ENCODE measurements at places on chromosomes 6 and 20.

DNA sequence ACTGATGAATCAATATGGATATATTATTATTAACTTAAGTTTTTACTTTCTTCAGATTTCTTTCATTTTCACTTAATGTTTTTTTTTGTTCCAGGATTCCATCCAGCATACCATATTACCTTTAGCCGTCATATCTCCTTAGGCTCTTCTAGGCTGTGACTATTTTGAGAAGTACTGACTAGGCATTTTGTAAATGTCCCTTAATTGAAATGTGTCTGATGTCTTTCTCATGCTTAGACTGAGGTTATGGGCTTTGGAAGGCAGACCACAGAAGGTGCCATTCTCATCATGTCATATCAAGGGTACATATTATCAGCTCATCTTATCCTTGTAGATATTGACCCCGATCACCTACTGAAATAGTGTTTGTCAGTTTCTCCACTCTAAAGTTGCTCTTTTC, 101.3 kb downstream of the FOXO3 start:
- no peak for DNase-seq

- DNase-seq = no peak
Measured at GRCh38 chr6:110548110-110548847, 71.9 kb upstream of the SLC22A16 start.

- DNase-seq = no peak
Measured at GRCh38 chr20:10543480-10543879, 108.4 kb downstream of the SLX4IP start.

GRCh38 chr6:13248053-13248452, 80.3 kb downstream of the TBC1D7 start:
- DNase-seq = no peak

GRCh38 chr20:48444249-48444648, 383.6 kb downstream of the PREX1 start:
- no peak for DNase-seq

DNA sequence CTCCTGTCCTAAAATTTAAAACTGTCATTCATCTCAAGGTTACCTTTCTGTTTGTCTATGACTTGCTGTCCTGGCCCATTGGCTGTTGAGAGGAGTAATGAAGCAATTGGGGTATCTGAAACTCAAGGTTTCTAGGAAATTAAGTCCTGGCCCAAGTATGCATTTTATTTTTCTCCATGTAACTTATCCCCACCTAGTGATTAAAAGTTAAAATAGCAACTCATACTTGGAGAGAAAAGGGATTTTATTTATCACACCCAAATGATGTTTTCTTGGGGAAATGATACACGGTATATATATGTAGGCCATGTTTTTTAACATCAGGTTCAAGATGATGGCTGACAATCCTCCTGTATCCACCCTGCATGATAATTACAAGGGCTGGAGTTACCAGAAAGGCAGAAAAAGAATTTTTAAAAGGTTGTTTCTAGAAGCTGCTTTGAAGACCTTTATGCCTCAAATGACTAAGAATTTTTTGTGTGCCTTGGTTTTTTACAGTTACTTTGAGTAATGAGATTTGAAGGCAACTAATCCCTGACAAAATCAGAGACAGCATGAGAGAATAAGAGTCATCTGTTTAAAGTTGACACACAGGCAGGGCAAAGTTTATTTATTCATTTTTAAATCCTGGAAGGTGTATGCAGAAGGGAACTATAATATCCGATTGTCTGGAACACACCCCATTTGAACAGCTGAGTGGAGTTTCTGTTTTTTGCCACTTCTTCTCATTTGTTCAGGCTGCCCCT, 28.9 kb upstream of the C6orf58 start:
- DNase-seq = no peak

GRCh38 chr6:144408161-144408560, 123.0 kb downstream of the UTRN start:
- peak; percentile 70 for DNase-seq

DNA sequence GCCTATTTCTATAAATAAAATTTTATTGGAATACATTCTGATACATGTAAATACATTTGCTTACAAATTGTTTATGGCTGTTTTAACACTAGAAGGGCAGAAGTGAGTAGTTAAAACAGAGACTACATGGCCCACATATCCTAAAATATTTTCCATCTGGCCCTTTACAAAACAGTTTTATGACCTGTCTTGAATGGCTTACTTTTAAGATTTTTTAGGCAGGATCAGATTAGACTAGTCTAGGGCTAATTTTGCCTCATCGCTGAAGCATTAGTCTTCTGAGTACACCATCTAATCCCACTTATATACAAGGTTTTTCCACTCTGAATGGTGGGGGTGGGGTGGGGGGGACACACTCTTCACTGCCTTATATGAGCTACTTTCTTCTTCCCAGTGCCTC, 27.1 kb downstream of the PLAGL1 start:
- no peak for DNase-seq

GRCh38 chr6:34465531-34466241, at the start of gene PACSIN1:
Gene PACSIN1, plus strand, starts transcription at chr6:34466076. Its CDS starts 60,230 bp downstream, at chr6:34526306.
- DNase-seq = peak; percentile 50

GRCh38 chr6:27149150-27149549, 98.4 kb upstream of the PRSS16 start:
- DNase-seq = peak; percentile 58

DNA sequence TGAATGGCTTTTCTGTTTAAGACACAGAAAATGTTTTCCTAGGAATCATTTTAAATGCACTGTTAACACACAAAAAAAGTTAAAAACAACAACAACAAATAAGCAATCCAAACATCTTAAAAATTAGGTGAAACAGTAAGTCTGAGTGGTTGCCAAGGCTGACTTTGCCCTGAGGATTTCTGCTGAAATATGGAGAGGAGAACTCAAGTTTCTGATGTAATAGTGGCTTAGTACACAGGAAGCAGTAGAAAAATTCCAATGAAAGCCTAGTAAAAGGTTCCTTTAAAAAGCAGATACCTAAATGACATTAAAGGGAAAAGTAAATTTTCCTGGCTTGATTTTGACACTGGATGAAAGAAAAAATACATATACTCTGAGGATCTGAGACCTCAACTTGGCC, 184.2 kb downstream of the EPM2A start:
- no peak for DNase-seq

DNA sequence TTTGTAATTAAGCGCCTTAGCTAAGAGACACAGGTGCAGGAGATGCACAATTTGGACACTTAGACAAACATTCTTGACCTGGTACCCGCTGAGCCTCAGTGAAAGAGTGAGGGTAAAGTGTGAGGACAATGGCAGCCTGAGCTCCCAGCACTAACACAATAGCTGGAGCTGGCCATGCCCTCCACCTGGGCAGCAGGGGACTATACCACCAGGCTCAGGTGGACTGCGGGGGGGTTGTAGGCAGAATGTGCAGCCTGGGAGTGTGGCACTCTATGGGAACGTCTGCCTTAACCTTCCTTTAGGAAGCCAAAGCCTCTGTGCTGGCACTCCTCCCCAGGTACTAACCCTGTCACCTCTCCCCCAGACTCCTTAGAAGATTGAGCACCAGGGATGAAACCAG, 23.6 kb downstream of the PRKN start:
- DNase-seq = no peak

DNA sequence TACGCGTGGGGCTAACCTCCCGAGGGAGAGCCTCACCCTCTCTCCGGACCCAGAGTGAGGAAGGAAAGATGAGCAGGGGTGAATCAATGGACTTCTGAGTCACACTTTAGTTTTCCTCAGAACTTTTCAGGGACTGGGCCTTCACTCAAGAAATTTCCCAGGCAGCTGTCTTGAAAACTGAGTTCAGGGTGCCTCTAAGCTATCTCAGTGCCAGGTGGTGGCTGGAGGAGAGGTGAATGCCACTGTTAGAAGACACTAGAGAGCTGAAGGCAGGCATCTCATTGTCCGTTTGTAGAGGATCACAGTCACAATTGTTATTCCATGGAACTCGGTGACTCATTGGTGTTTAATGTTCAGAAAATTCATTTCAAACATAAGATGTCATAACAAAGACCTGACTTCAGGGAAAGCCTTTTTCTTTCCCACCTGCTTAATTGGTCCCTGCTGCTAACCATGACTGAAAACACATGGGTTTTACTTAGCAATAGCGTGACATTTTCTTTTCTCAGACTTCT, 5.3 kb upstream of the SERPINB6 start:
- DNase-seq = no peak

GRCh38 chr6:159257846-159258245, 88.6 kb downstream of the FNDC1 start:
- no peak for DNase-seq

- peak; percentile 66 for DNase-seq
Measured at GRCh38 chr20:41654884-41655283, 36.7 kb upstream of the CHD6 start.

DNA sequence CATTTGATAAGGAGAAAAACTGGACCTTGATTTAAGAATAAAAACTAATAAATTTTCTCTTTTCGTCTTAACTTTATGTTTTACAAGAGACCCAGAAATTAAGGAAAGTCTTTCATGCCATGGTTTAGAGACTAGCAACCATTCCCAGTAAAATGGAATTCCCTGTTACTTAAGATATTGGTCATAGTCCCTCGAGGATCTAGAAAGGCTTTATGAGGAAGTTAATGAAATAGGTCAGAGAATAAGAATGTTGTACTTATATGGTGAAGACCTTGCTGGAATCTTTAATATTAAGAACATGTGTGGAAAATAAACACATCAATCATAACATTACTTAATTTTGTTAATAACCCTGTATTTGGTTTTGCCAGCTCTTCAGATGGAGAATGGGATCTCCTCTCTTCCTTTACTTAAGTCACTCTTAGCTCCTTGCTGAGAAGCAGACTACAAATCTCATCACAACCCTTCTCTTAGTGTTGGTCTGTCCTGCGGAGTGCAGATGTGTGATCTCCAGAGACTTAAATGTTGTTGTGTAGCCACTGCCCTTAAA, 382.9 kb downstream of the QKI start:
- no peak for DNase-seq

DNA sequence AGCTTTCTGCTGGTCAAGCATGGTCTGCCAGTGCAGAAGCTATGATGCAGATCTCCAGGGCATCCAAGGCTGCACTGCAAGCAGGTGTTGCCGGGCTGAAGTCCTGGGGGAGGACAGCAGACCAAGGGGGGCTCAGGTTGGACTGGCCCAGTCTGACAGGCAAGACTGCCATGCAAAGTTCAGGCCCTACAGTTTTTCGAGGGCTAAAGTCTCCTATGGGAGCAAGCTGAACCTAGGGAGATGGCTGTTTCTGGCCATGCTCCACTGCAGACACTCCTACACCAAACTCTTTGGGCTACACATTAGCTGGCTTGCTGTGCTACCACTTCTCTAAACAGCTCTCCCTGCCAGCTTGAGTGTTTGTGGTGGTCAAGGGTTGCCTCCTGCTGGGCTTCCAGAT, 130.0 kb upstream of the SYNCRIP start:
- DNase-seq = no peak

DNA sequence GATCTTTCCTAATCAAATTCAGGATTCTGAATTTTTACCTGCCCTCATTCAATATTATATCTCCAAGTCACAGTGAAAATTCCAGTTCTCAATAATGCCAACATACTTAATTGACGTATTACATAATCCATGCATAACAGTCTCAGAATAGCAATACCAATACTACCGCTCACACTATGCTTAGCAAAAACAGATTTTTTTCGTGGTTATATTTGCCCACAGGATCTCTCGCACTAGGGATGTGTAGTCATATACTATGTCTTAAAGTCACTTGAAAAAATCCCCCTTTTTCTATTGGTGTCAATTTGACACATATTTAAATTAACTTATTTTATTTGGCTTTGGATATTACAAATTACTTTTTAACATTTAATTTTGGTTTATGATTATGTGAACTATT, 323.1 kb upstream of the SLC35B3 start:
- no peak for DNase-seq

DNA sequence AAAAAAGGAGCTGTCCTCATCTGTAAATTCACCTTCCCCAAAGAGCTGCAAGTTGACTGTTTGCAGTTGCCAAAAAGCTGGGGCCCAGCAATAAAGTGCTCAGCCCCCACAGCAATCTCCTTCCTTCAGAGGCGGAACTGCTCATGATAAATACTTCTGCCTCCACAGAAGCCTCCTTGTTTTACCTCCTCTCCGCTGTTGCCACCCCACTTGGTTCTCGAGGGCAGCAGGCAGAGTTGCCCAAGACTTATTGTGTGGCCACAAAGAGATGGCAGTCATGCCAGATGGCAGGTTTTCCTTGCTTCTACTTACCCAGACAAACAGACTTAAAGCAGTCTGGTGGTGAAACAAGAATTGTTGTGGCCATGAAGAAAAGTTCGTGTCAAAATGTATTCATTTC, 66.3 kb downstream of the SLX4IP start:
- DNase-seq = no peak

DNA sequence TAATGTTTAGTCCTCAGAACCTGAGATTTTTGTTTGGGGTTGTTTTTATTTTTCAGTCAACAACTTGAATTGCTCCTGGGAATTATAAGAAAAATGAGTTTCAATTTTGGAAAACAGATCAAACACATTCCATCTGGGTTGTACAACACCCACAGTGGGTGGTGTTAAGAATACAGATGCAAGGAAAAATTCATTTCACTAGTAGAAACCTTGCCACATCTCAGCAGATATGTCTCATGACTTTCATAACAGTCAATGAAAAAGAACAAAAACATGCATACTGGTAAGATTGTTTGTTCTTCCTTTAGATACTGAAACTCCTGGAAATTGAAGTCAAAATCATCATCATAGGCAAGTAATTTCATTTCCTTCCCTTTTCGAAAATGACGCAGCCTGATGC, 78.9 kb downstream of the MOXD1 start:
- no peak for DNase-seq

- DNase-seq = no peak
Measured at GRCh38 chr20:56750430-56750829, 121.3 kb downstream of the TFAP2C start.

DNA sequence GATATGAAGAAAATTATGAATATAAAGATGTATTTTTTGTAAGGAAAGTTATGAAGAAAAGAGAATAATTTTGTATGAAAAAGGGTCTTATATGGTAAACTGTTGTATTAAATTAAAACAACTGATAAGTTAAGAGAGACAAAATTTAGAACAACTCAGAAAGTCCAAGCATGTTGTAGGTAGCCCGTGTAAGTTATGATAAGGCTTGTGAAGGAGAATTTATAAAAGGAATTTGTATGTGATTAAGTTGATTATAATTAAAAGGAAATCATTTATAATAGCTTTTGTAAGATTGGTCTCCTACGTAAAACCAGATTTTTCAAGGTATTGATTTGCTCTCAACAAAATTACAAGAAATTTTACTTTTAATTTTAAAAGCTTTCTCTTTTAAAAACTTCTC, 1579.3 kb downstream of the HACE1 start:
- DNase-seq = no peak

- DNase-seq = no peak
Measured at GRCh38 chr20:35662551-35662950, 2.1 kb downstream of the CPNE1 start.

DNA sequence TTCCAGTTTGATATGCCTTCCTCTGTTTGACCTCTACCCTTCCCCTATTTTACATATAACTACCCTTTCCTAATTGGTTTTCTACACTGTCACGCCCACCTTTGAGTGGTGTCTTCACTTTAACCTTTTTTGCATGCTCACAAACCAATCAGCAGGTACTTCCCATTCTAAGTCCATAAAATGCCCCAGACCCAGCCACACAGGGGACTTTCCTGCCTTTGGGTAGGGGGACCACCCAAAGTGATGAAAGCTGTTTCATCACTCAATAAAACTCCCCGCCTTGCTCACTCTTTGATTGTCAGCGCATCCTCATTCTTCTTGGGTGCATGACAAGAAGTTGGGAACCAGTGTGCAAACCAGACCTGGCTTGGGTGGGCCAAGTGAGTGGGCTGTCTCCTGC, 20.5 kb upstream of the SNRPC start:
- no peak for DNase-seq

GRCh38 chr20:38833857-38834164, 28.3 kb downstream of the PPP1R16B start:
- DNase-seq = no peak
